ENCODE measurements at places on chromosomes 3 and 15. TPM values are rescaled to one million over a fixed set of nuclear protein-coding genes. Genes with fewer than 3 reads are reported as not detected.

KBTBD12 gene
- not detected for total RNA-seq

CILP gene
- 4.6 TPM for total RNA-seq

DOCK3 gene
- total RNA-seq, result 0.34 TPM

WDR93 gene
- not detected for total RNA-seq

TMCC1 gene
- 24.6 TPM for total RNA-seq

FANCD2OS gene
- total RNA-seq, result not detected

SLC22A14 gene
- not detected for total RNA-seq

THSD4 gene
- total RNA-seq, result 41.1 TPM

IL20RB gene
- 0.56 TPM for total RNA-seq

GOLGA6L10 gene
- 0.60 TPM for total RNA-seq

STRIT1 gene
- total RNA-seq, result not detected

TRIM42 gene
- not detected for total RNA-seq

SPINK8 gene
- not detected for total RNA-seq

CSPG5 gene
- total RNA-seq, result 0.45 TPM

FOXB1 gene
- not detected for total RNA-seq

KCNAB1 gene
- total RNA-seq, result 0.71 TPM

MED12L gene
- 0.69 TPM for total RNA-seq

GOLGA8S gene
- total RNA-seq, result 0.62 TPM

TFG gene
- total RNA-seq, result 65.8 TPM

SPATA12 gene
- not detected for total RNA-seq

ZNF80 gene
- not detected for total RNA-seq

XCR1 gene
- total RNA-seq, result not detected

Data from ovary (tissue), 10 donors.